ENCODE measurements at places on chromosomes 12 and 14.

DNA sequence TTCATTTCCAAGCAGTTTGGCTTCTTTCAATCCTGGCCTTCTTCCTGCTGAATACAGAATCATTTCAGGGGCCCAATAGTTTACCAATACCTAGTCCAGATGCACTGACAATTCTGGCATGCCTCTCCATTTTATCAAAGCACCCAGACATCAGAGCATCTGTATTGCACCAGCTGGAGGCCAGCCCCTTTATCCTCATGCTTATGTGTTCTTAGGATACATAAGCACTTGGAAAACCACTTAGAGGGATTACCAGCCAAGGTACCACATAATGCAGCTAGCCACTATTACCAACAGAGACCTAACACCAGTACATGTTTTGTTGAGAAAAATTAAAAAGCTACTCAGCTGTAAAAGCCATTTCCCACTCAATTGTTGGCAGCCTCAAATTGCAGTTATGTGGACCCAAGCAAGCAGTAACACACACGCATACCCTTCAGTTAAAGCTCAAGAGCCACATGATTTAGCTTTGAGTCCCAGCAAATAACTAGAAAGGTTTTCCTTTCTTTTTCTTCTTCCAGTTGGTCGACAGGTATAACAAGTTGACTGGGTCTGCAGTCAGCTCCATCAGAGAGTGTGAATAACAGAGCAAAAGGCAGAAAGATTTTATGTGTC is 263.8 kb downstream of the DIO2 start:
- no peaks in the 10 kb centered on the region for H3K4me1 ChIP-seq
- H3K36me3 ChIP-seq: no peaks in the 10 kb centered on the region
- no peaks in the 10 kb centered on the region for H3K27me3 ChIP-seq
- no peak for DNase-seq
- H3K27ac ChIP-seq: no peak overlapping the region

DNA sequence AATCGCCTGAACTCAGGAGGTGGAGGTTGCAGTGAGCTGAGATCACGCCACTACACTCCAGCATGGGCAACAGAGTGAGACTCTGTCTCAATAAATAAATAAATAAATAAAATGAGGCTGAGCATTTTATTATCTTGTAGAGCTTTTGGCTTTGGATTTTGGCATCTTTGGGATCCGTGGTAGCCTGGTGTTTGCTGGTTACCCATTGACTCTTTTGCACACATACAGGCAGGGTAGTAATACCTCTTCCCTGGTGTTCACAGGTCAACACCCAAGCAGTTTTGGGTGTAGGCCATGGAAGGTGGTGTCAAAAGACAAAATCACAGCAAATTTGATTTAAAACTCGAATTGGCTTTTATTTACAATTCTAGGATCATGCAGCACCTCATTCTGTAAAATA is 27.8 kb downstream of the ACACB start:
- H3K27me3 ChIP-seq: no peaks in the 10 kb centered on the region
- H3K4me3 ChIP-seq: no peak overlapping the region
- H3K36me3 ChIP-seq: no peaks in the 10 kb centered on the region
- H3K27ac ChIP-seq: no peak overlapping the region
- H3K4me1 ChIP-seq: peaks cover 72% of the 10 kb centered on the region
- no peak for DNase-seq

- DNase-seq: no peak
- H3K4me3 ChIP-seq: no peak overlapping the region
- no peaks in the 10 kb centered on the region for H3K36me3 ChIP-seq
- no peaks in the 10 kb centered on the region for H3K27me3 ChIP-seq
- no peaks in the 10 kb centered on the region for H3K4me1 ChIP-seq
- no peak overlapping the region for H3K27ac ChIP-seq
These were observed 6.0 kb upstream of the STK38L start for GRCh38 chr12:27237790-27238771.

- no peak for DNase-seq
- H3K4me3 ChIP-seq: no peak overlapping the region
- no peaks in the 10 kb centered on the region for H3K27me3 ChIP-seq
- no peaks in the 10 kb centered on the region for H3K4me1 ChIP-seq
- H3K27ac ChIP-seq: no peak overlapping the region
These were observed 227.9 kb downstream of the TMEM132D start for GRCh38 chr12:129675947-129676346.

GRCh38 chr12:116310082-116310481 is 32.6 kb upstream of the MED13L start:
- no peak for DNase-seq
- no peak overlapping the region for H3K27ac ChIP-seq
- no peak overlapping the region for H3K4me3 ChIP-seq
- no peaks in the 10 kb centered on the region for H3K36me3 ChIP-seq
- H3K4me1 ChIP-seq: no peaks in the 10 kb centered on the region

Measured in body of pancreas (tissue), 4 donors.